ENCODE measurements at places on chromosomes 2 and 18.

DNA sequence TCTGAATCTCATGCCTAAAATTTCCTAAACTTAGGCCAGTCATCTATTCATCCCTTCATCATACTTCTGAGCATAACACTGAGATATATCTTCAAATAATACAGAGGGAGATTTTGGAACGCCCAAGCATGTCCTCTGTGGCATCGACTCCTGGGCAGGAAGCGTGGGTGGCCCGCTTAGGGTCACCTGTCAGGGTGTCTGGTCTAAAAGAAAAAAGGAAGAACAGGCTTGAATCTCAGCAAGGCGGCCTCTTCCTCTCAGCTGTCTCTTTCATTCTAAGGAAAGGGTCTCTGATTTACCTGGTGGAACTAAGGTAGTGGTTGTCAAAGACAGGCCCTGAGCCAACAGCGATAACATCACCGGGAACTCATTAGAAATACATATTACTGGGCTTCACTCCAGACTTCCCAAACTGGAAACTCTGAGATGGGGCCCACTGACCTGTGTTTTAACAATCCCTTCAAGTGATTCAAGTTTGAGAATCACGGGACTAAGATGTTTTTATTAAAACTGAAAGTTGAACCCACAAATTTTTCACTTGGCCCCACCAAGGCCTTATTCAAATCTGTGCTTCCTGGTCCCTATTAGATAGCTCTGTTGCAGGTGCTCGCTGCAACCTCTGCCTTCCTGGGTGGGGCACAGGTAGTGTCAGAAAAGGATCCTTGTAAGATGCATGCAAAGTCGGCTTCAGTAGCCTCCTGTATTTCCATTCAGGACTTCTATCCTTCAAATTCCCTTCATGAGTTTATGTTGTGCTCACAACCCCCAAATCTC is 162.3 kb upstream of the CCDC68 start:
- DNase-seq, result no peak

DNA sequence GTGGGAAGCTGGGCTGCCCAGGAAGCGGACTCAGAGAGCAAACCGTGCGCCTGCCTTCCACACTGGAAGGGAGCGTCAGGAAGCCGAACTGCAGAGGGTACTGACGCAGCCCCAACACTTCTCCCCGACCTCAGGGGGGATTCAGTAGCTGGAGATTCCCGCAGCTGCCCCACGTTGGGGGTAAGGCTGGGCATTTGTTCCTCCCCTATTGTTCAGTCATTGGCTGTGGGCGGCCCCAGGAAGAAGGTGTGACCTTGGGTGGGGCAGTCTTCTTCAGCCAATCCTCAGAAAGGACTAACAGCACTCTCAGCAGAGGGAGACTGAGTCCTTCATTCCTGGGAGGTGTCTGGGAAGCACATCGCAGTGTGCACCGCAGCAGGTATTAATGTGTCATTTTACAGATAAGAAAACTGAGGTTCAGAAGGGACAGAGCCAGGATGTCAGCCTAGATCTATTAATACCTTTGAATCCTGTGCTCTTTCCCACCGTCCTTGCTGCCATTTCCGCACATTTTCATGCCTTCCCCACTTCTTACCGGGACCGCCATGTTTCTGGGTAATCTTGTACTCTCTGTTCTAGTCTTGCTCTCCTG is 12.1 kb upstream of the C18orf32 start:
- DNase-seq, result no peak

DNA sequence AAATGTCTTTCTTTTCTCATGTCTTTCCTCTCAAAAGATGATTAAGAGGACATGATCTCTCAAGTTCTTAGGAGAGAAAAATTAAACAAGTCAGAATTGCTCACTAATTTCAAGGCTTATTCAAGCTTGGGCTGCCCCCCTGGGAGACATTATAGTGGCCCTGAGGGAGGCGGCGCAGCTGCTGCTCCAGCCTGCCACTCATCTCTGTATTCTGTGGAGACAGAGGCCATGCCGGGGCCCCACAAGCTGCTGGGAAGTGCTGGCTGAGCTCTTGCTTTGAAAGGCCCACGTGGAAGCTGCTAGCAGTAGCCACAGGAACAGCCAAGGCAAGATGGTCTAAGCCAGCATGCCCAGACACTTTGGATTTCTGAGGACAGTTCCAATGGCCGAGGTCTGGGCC is 267.4 kb downstream of the LNPK start:
- DNase-seq, result no peak

- DNase-seq, result no peak
Observed at GRCh38 chr2:122780251-122780650, 1024.8 kb downstream of the TSN start.

GRCh38 chr2:240128608-240129145 is 7.4 kb downstream of the COPS9 start:
- no peak for DNase-seq

GRCh38 chr2:235806986-235807750 is 313.3 kb downstream of the AGAP1 start:
- peak; percentile 19 for DNase-seq

- peak; percentile 5 for DNase-seq
Observed at GRCh38 chr18:61824733-61825363, 68.0 kb downstream of the RNF152 start.

GRCh38 chr2:112772322-112772721 is 7.9 kb upstream of the CKAP2L start:
- DNase-seq, result no peak

GRCh38 chr2:75503048-75503607 is 57.6 kb downstream of the EVA1A start:
- peak; percentile 85 for DNase-seq

DNA sequence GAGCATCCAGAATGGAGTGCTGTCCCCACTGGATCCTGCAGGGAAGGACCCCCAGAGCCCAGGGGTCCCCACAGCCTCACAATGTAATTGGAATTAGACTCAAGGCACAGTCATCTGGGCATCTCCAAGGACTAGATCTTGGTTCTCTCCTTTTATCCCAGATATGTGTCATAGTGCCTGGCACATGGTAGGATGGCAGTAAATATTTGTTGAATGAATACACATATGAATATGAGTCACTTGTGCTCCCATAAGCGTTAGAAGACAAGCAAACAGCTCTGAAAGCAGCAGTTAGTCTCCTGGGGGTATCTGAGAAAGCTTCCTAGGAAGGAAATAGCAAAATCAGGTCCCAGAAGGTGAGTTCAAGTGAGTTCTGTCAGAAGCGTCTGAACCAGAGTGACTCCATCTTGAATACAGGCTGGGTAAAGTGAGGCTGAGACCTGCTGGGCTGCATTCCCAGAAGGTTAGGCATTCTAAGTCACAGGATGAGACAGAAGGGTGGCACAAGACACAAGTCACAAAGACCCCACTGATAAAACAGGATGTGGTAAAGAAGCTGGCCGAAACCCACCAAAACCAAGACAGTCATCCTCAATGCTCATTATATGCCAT is 234.1 kb upstream of the ID2 start:
- peak; percentile 85 for DNase-seq

- DNase-seq, result no peak
Observed at GRCh38 chr2:71603851-71604725, 150.7 kb downstream of the DYSF start.

GRCh38 chr2:68747900-68748299 is 13.3 kb downstream of the ARHGAP25 start:
- DNase-seq, result no peak

DNA sequence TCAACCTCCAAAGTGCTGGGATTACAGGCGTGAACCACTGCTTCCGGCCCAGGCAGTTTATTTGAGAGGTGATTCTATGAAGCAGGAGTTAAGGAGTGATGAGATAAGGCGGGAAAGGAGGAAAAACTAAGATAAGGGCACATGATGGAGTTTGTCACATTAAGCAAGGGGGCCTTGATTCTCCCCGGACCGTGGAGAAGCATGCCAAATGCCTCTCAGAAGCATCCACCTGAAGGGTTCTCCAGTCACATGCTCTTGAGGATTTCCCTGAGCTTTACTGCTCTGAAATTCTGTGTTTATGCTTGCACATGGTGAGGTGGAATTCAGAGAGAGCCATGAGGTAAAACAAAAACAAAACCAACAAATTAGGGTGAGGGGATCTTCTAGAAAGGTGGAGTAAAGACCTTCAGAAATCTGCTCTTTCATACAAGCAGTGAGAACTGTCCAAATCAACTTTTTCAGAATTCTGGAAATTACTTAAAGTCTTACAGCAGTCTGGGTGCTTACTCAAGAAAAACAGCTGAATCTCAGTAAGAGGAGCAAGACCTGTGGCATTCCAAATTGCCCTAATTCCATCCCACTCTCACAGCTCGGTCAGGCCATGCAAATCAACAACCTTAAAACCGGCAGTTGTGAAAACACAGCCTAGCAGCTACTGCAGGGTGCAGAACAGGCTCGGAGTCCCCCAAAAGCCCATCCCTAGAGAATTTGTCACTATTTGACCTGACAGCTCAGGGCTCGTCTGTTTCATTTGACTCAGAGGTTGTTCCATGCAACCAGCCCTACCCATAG is 69.1 kb upstream of the CTLA4 start:
- DNase-seq, result no peak

DNA sequence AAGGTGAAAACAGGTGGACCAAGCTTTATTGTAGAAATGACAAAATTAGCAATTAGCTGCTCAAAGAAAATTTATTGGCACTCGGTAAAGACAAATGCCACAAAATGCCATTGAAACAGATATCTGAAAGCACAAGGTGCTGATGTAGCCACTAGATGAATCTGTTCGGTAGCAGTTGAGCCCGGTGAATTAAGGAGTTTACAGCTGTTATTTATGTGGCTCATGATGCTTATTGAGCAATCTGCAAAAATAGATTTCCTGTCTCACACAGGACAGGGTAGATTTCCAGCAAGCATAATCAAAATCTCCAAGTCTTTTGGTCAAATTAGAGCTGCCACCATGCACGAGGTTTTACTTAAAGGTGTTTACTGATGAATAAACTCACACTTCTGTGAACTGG is 182.2 kb downstream of the PPP1R1C start:
- no peak for DNase-seq

- DNase-seq, result no peak
Observed at GRCh38 chr2:128775914-128776285, 457.2 kb upstream of the HS6ST1 start.

- DNase-seq, result no peak
Observed at GRCh38 chr2:151153601-151154000, 108.1 kb downstream of the RBM43 start.

- no peak for DNase-seq
Observed at GRCh38 chr2:230043025-230043424, 25.7 kb downstream of the SLC16A14 start.

DNA sequence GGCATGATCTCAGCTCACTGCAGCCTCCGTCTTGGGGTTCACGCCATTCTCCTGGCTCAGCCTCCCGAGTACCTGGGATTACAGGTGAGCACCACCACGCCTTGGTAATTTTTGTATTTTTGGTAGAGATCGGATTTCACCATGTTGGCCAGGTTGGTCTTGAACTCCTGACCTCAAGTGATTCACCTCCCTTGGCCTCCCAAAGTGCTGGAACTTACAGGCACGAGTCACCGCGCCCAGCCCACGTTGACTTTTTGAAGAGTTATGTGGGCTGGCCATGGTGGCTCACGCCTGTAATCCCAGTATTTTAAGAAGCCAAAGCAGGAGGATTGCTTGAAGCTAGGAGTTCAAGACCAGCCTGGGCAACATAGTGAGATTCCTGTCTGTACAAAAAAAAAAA is 20.8 kb downstream of the CCL20 start:
- DNase-seq, result no peak

DNA sequence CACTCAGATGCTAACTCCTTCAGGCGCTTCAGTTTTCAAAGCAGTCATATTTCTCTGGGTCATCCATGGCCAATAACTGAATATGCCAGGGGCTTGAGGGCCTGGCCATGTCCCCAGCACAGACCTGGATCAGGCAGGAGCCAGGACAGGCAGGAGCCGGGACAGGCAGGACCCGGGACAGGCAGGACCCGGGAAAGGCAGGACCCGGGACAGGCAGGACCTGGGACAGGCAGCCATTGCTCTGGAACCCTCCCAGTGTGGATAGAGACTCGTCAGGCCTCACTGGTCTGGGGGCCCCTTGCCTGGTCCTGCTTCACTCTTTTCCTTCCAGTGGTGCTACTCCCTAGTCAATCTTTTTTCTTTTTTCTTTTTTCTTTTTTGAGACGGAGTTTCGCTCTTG is 117.5 kb upstream of the TEX51 start:
- DNase-seq, result no peak

DNA sequence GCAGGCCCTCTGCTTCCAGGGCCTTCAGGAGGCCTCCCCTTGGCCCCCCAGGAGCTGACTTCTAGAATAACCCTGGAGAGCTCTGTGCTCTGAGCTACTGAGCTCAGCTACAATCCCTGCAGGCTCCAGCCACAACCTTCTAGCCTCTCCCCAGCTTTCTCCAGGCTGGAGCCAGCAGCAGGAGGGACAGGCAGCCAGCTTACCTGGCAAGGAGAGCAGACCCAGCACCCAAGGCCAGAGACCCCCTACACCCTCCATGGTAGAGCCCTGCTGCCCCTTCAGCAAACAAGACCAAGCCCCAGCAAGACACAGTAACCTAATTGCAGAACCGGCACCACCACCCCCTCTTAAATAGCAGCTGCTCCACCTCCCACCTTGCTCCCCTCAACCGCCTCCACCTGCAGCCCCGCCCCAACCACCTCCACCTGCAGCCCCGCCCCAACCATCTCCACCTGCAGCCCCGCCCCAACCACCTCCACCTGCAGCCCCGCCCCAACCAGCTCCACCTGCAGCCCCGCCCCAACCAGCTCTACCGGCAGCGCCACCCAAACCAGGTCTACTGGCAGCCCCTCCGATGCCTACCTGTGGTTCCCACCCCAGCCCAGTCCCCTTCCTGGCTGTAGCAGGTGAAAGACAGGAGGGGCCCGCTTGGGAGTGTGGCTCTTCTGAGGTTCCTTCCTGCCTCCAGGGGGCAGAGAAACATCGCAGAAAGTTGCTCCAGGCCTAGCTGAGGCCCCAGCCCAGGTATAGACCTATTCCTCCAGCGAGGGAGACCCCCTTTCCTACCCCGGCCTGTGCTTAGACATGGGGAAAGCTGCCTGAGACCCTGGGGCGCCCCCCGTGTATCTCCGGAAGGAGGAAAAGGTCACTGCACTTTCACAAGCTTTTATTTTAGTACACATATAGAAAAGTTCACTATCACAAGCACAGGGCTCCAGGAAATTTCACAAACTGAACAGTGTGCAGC is at the start of gene ASTL:
TSS of gene ASTL (minus strand) at position 324 of the 967 bp plus-strand sequence. CDS start at position 258, 66 bp downstream.
- peak; percentile 60 for DNase-seq

GRCh38 chr2:236588932-236589592 is 19.4 kb downstream of the ACKR3 start:
- no peak for DNase-seq

DNA sequence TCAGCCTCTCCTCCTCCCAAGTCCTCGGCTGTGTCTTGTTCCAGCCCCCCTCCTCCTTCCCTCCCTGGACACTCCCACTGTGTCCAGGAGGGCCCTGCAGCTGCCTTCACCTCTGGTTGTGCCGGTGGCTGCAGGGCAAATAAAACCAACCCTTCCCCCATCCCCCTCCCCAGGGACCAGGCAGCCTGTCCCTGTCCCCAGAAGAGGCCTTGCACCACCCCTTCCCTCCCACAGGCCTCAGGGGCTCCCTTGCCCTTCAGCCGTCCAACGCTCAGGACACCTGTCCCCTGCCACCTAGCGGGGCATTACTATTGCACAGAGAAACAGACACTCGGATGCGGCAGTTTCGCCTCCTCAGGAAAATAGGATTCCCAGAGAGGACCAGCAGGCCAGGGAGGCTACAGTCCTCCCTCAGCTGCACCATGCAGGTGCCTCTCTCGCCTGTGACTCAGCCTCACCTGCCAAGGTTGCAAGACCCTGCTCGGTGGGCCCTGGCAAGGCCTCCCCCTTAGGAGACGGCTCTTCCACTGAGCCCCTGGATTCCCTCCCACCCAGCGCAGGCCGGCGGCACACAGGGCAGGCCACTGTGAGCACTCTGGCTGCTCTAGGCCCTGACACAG is 5.5 kb upstream of the GPC1 start:
- no peak for DNase-seq

Measured in AG08395 (cell line).